ENCODE measurements at places on chromosomes 16 and 17.

DNA sequence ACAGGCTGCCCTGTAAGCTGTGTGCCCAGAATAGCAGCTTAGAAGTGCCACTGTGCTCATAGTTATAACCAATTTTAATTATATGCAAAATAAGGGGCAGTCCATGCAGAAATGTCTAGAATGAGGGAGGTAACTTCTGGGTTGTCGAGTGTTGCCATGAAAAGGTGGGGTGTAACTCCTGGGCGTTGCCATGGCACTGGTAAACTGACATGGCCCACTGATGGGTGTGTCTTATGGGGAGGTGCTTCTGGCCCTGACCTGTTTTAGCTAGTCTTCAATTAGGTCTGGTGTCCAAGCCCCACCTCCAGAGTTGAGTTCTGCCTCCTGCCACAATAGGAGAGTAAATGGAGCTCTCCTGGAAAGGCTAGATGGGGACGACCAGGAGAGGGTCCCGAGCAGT, 120.6 kb downstream of the SALL1 start:
- no peak for DNase-seq

GRCh38 chr16:2777903-2778629, 986 bp upstream of the ELOB start:
- no peak for DNase-seq

- no peak for DNase-seq
These were observed 259.5 kb downstream of the IRX3 start for GRCh38 chr16:54027062-54027461.

DNA sequence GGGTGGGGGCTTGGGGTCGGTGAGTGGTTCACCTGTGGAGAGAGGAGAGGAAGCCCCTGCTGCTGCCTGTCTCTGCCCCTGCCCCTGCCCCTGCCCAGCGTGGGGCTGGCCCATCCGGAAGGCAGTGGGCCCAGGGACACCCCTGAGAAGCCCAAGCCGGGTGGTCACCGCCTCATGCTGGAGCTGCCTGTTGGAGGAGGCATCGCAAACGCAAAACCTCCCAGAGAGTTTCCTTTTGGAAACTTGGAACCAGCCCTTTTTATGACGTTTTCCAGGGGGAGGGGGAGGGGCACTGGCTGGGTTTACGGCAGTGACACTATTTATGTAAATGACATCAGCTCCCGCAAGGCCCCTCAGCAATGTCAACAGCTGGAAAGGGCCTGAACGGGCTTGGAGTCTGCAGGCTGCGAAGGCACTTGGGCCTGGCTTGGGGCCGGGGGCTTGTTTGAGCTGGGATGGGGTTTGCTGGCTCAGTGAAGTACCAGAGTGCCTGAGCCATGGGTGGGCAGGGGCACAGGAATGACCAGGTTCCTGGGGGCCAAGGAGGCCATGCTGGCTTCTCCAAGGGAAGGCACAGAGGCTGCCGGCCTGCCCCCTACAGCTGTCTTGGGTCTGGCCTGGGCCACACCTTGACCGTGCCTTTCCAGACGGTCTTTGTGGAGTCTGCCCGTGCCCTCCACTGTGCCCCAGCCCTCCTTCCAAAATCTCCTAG, 219.5 kb downstream of the NTN1 start:
- no peak for DNase-seq

- no peak for DNase-seq
These were observed 111.4 kb upstream of the CDC42EP4 start for GRCh38 chr17:73423159-73423715.

DNA sequence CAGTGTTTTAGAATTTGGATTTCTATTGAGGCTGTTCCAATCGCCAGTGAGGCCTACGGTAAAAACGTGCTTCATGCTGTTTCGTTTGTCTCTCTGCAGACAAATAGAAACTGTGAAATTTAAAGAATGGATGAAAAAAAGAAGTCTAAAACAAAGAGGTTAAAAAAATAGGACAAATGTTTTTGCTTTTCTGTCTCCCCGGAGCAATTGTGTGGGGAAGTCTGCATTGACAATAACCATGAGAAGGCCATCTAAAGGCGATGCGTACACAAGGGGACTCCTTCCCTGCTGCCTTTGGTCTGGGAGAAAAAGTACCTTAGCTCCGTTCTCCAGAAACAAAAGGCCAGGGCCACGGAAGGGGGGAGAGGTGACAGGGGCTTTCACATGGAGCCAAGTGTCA, 4.6 kb upstream of the ZFHX3 start:
- DNase-seq: no peak

DNA sequence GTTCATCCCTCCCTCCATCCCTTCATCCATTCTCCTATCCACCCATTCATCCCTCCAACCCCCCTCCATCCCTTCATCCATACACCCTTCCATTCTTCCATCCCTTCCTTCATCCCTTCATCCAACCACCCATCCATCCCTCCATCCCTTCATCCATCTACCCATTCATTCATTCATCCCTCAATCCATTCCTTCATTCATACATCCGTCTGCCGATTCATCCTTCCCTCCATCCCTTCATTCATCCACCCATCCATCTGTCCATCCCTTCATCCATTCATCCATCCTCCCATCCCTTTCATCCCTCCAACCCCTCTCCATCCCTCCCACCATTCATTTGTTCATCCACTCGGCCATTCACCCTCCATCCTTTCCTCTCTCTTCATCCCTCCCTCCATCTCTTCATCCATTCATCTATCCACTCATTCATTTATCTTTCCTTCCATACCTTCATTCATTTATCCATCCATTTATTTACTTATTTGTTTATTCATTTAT, 95.7 kb downstream of the FOXL1 start:
- no peak for DNase-seq

- no peak for DNase-seq
These were observed 134.2 kb downstream of the HS3ST2 start for GRCh38 chr16:22948058-22948602.

GRCh38 chr17:39981207-39981741, 667 bp downstream of the PSMD3 start:
- no peak for DNase-seq

GRCh38 chr16:19304750-19305149, 19.2 kb downstream of the CLEC19A start:
- DNase-seq: no peak

GRCh38 chr17:75980188-75981018, 1.4 kb downstream of the TEN1 start:
- no peak for DNase-seq

GRCh38 chr17:68749349-68750207, 148.4 kb upstream of the FAM20A start:
- DNase-seq: no peak

DNA sequence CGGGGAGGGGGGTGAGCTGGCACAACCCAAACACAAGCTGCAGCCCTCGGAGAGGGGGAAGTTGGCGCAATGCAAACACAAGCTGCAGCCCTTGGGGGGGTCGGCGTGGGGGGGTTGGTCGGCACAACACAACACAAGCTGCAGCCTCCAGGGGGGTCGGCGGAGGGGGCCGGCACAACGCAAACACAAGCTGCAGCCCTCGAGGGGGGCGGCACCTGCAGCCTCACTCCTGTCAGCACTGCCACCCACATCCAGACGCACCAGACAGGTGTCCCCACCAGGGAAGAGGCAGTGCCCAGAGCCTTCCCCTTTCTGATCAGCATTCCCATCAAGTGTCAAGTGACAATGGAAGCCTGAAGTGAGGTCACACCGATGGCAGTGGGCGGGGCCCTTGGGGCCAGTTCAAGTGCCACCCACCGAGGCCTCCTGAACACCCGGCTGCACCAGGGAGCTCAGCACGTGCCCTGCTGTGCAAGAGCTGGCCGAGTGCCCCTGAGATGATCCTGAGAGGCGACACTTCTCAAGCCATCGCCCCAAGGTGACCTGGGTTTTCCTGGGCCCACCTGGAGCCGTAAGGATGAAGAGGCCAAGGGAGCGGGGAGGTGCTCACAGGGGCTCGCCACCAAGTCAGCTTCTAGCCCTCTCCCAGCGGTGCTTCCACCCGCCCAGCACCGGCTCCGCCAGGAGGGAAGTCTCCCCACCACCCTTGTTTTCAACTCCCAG, 59.3 kb downstream of the KLHDC4 start:
- DNase-seq: no peak

DNA sequence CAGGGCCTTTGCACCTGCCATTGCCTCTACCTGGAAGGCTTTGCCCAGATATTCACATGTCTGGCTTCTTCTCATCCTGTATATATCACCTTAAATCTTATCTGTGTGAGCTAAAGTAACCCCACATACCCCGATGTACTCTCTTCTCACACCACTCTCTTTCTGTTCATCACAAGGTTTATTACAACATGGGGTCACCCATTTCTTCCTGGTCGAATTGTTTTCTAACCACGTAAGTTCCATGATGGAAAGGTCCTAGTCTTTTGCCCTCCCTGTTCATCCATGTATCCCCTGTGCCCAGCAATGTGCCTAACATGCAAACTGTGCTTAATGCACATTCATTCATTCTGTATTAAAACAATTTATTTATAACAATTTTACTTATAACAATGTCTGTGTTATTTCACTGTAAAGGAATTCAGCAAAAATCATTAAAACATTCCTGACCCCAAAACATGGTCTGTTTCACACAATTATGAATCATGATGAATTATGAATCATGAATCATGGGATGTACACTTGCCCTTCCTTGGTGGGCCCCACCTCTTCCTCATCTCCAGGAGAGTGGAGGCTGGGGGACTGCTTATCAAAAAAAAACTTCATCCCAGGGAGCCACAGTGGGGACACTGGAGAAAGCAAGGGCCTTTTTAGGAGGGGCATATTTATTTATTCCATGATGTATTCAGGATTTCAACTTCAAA, 336.4 kb downstream of the GRIN2A start:
- DNase-seq: no peak

GRCh38 chr17:44095647-44096496, 25.3 kb downstream of the G6PC3 start:
- no peak for DNase-seq

GRCh38 chr16:87489434-87490045, 3.3 kb downstream of the ZCCHC14 start:
- no peak for DNase-seq

DNA sequence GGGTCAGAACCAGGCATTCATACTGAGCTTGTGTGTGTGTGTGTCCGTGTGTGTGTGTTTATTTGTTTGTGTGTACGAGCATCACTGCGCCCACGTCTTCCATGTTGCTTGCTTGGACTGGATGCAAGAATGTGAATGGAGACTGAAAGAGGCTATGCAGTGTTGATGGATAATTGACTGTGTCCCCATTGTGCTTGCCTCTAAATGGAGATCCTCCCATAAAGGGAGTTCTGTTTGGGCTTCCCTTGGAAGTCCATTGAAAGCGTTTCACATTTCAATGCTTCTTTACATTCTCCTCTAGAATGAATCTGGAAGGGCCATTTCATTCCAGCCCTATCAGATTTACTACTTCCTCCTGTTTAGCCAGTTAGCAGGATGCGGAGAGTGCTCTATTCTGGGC, 124.0 kb downstream of the GP2 start:
- DNase-seq: no peak

GRCh38 chr16:54411544-54411943, 125.0 kb upstream of the IRX3 start:
- no peak for DNase-seq
